ENCODE measurements at places on chromosomes 11 and 22.

DNA sequence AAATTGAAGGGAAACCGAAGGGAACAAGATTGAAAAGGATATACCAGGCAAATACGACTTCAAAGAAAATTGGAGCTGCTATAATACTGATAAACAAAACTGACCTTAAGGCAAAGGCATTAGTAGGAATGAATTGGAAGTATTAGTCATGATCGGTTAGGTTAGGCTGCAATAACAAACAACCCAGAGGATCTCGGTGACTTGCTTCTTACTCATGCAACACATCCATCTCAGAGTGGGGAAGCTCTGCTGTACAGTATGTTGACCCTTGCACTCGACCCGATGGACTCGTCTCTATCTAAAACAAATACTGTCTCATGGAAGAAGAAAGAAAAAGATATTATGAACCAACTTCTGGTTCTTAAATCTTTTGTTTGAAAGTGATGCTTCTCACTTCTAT, 42.3 kb downstream of the SPATA19 start:
- DNase-seq = no peak

DNA sequence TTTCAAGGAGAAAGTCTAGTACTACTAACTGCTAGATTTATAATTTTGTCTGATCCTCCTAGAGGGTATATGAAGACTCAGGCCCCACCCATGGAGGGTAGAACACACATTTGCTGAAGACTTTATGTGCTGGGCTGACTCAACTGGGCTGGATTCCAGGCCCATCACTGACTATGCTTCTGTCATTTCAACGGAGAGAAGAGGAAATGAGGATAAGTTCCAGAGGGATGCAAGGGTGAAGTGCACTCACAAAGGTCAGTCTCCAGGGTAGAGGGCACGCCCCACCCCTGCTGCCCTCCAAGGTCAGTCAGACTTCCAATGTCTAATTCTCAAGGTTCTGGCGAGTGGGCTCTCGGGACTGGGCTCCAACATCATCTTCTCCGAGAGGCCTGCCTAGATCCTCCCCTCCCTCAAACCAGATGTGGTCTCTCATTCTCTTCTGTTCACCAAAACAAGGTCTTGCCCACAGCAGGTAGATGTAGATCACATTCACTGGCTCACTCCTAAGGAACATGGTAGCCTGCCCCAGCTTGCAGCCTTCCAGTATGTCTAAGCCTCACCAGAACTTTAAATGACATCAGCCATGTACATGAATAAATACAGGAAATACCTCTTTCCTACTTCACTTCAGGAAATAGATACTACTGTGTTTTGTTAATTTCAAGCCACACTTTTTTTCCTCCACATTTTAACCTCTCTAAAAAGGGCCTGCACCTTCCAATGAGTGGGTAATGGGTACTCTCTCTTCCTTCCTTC, 7.3 kb upstream of the C11orf86 start:
- no peak for DNase-seq

DNA sequence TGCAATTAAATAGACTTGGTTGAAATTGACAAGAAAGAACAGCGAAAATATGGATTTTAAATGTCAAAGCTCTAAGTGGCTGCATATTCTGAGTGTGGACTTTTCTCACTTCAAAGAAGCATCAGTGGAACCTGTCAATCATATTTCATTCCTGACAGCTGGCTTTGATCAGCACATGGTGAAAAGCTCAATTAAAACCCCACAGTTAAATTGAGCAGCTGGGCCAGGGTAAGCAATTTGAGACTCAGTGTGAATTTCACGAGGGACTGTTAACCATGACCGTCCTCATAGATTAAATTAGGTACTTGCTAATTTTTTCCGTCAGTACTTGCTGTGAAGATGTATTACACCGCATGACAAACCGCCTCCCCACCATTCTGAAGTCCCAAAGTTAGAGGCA, 11.0 kb upstream of the OR10D3 start:
- DNase-seq = no peak

- DNase-seq = no peak
Measured at GRCh38 chr22:29328566-29329500, 13.3 kb upstream of the RASL10A start.

Measured in right renal pelvis (tissue), 4 donors.